ENCODE measurements at places on chromosomes 4 and X. TPM values are rescaled to one million over a fixed set of nuclear protein-coding genes. Genes with fewer than 3 reads are reported as not detected.

SCRG1 gene
- 0.11 TPM for polyA plus RNA-seq

TCEAL7 gene
- 7.7 TPM for polyA plus RNA-seq

HSD17B13 gene
- not detected for polyA plus RNA-seq

ZMAT1 gene
- polyA plus RNA-seq = 8.5 TPM

PTTG2 gene
- polyA plus RNA-seq = not detected

IL3RA gene
- 10.2 TPM for polyA plus RNA-seq

MSN gene
- polyA plus RNA-seq = 124 TPM

ASB12 gene
- 0.62 TPM for polyA plus RNA-seq

SYNPO2 gene
- polyA plus RNA-seq = 7.5 TPM

- no peak overlapping the region for H3K4me3 ChIP-seq
- DNase-seq = no peak
- no peaks in the 10 kb centered on the region for H3K36me3 ChIP-seq
- no peak overlapping the region for H3K27ac ChIP-seq
These were observed 7.5 kb downstream of the YY2 start for GRCh38 chrX:21863241-21863640.

- no peak for DNase-seq
- no peak overlapping the region for H3K4me3 ChIP-seq
- H3K4me1 ChIP-seq = no peaks in the 10 kb centered on the region
- H3K27me3 ChIP-seq = no peaks in the 10 kb centered on the region
- no peaks in the 10 kb centered on the region for H3K36me3 ChIP-seq
These were observed 79.4 kb downstream of the NLGN4X start for GRCh38 chrX:6149060-6149872.

- H3K36me3 ChIP-seq = peaks cover 3% of the 10 kb centered on the region
- H3K27me3 ChIP-seq = no peaks in the 10 kb centered on the region
- H3K4me1 ChIP-seq = no peaks in the 10 kb centered on the region
- no peak for DNase-seq
- no peak overlapping the region for H3K4me3 ChIP-seq
- no peak overlapping the region for H3K27ac ChIP-seq
These were observed 17.7 kb upstream of the MRFAP1 start for GRCh38 chr4:6622744-6623143.

- H3K36me3 ChIP-seq = no peaks in the 10 kb centered on the region
- no peaks in the 10 kb centered on the region for H3K4me1 ChIP-seq
- no peaks in the 10 kb centered on the region for H3K27me3 ChIP-seq
- H3K27ac ChIP-seq = no peak overlapping the region
These were observed 27.2 kb upstream of the EDNRA start for GRCh38 chr4:147453561-147454141.

GRCh38 chr4:173214231-173214630 is 45.6 kb downstream of the GALNT7 start:
- H3K36me3 ChIP-seq = no peaks in the 10 kb centered on the region
- no peak overlapping the region for H3K4me3 ChIP-seq
- H3K4me1 ChIP-seq = no peaks in the 10 kb centered on the region
- H3K27ac ChIP-seq = no peak overlapping the region

DNA sequence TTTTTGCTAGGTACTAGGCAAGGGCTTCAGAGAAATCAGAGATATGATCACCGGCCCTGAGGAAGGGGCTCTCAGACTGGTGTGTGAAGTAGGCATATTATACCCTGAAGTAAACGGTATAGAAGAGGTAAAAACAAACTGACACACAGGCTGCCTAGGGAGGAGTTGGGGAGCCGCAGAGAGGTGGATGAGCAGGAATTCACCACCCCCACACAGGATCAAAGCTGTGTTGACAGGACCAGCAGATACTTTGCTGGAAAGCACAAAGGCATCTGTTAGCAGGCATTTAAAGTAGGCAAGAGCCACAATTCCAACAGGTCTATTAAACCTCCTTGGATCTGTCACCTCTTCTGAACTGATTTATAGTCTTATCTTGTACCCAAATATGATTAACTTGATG is 71.8 kb upstream of the GPR34 start:
- H3K27me3 ChIP-seq = no peaks in the 10 kb centered on the region
- no peaks in the 10 kb centered on the region for H3K4me1 ChIP-seq
- no peaks in the 10 kb centered on the region for H3K36me3 ChIP-seq
- DNase-seq = no peak

DNA sequence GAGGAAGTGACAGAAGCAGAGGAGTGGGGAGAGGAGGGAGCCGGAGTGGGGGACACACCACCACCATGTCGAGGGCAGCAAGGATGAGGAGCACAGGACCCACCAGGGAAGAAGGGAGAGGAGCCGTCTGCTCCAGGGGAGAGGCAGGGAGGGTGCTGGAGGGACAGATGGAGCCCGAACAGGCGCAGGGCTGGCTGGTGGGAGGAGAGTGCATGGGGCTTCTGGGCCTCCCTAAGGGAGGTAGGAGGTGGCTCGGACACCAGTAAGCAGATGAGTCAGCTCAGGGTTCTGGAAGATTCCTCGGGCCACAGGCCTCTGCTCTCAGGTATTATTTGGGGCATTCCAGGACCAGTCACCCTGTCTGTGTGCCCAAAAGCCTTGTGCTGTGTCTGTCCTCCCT is 29.8 kb downstream of the ATP2B3 start:
- no peaks in the 10 kb centered on the region for H3K4me1 ChIP-seq
- no peak overlapping the region for H3K4me3 ChIP-seq
- H3K36me3 ChIP-seq = no peaks in the 10 kb centered on the region
- no peak for DNase-seq
- H3K27me3 ChIP-seq = no peaks in the 10 kb centered on the region
- H3K27ac ChIP-seq = no peak overlapping the region

DNA sequence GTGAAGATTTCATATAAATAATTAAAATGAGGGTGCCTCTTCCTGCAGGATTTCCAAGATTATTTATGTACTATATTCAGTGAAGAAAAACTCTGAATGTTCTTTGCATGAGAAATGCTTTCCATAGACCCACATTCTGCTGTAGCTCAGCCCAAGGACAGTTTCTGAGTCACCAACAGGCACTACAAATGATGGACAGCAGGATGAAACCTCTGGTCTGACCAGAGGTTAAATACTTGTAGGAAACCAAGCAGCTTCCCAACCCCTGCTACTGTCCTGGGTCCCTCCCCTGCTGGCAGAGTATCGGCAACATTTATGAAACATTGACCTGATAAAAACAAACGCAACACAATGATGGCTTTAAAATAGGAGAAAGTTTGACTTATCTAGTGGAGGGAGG is 73.1 kb downstream of the CXXC4 start:
- H3K4me3 ChIP-seq = no peak overlapping the region
- no peaks in the 10 kb centered on the region for H3K27me3 ChIP-seq
- H3K27ac ChIP-seq = no peak overlapping the region
- no peak for DNase-seq

- H3K4me1 ChIP-seq = no peaks in the 10 kb centered on the region
- no peak for DNase-seq
- H3K27me3 ChIP-seq = no peaks in the 10 kb centered on the region
- no peaks in the 10 kb centered on the region for H3K36me3 ChIP-seq
- H3K27ac ChIP-seq = peak overlapping the region; percentile 59
These were observed 102.9 kb upstream of the SLC34A2 start for GRCh38 chr4:25552580-25553271.

DNA sequence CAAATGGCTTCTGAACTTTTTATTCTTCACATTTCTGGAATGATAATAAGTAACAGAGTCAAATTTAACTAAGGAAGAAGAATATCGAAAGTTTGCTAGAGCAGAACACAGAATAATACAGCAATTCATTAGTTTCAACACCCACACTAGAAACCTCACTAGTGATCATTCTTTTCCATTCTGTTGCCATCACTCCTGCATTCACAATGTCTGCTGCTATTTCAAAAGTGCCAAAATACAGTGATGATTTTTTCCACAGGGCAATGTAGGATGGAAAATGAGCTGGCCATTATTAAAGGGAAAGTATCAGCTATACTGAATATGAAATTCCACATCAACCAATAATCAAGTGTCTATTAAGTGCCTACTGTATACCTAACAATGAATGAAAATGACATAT is 186.7 kb downstream of the USP46 start:
- H3K27me3 ChIP-seq = no peaks in the 10 kb centered on the region
- no peaks in the 10 kb centered on the region for H3K36me3 ChIP-seq
- no peak overlapping the region for H3K27ac ChIP-seq
- no peak for DNase-seq

DNA sequence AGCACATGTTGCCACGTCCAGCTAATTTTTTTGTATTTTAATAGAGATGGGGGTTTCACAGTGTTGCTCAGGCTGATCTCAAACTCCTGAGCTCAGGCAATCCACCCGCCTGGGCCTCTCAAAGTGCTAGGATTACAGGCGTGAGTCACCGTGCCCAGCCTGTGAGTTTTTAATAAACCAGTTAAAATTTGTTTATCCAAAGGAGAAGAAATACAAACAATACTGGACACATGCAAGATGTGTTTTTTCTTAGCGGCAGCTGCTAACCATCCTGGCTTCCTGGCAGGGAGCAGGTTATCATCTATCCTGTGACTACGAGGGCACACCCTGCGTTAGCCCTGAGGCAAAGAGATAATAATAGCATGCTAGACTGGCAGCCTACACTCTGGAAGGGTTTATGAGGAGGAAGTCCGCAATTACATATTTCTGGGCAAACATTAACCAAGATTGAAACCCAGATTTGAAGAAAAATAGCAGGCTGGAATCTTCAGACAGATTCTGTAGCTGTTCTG is 191.4 kb downstream of the SPRY1 start:
- DNase-seq = peak; percentile 18
- no peak overlapping the region for H3K27ac ChIP-seq
- H3K4me3 ChIP-seq = no peak overlapping the region
- peaks cover 5% of the 10 kb centered on the region for H3K4me1 ChIP-seq
- no peaks in the 10 kb centered on the region for H3K36me3 ChIP-seq

- peaks cover 13% of the 10 kb centered on the region for H3K36me3 ChIP-seq
- no peak overlapping the region for H3K4me3 ChIP-seq
- DNase-seq = no peak
- no peaks in the 10 kb centered on the region for H3K27me3 ChIP-seq
These were observed 6.2 kb downstream of the SH3TC1 start for GRCh38 chr4:8205241-8205707.

DNA sequence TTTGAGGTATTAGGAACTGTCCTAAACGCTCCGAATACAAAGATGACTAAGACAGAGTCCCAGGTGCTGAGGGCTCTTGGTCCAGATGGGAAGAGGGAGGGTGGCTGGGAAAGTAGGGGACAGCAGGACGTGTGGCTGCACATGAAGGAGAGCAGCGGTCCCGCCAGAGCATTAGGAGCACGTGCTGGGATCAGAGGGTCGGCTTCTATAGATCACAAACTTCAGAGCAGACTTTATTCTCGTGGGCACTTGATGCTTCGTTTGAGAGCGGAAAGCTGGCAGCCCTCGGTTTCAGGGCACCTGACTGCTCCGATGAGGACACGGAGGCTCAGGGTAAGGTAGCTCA is 26.1 kb downstream of the ZBTB49 start:
- no peak for DNase-seq
- no peaks in the 10 kb centered on the region for H3K4me1 ChIP-seq
- H3K36me3 ChIP-seq = peaks cover 17% of the 10 kb centered on the region
- no peak overlapping the region for H3K27ac ChIP-seq

GRCh38 chrX:24023972-24024669 is 2.9 kb downstream of the KLHL15 start:
- peak overlapping the region; percentile 84 for H3K4me3 ChIP-seq
- no peaks in the 10 kb centered on the region for H3K36me3 ChIP-seq
- no peak overlapping the region for H3K27ac ChIP-seq

GRCh38 chr4:95651891-95652290 is 103.1 kb upstream of the UNC5C start:
- H3K27ac ChIP-seq = no peak overlapping the region
- H3K4me1 ChIP-seq = no peaks in the 10 kb centered on the region
- no peak for DNase-seq
- no peaks in the 10 kb centered on the region for H3K36me3 ChIP-seq
- H3K4me3 ChIP-seq = no peak overlapping the region

DNA sequence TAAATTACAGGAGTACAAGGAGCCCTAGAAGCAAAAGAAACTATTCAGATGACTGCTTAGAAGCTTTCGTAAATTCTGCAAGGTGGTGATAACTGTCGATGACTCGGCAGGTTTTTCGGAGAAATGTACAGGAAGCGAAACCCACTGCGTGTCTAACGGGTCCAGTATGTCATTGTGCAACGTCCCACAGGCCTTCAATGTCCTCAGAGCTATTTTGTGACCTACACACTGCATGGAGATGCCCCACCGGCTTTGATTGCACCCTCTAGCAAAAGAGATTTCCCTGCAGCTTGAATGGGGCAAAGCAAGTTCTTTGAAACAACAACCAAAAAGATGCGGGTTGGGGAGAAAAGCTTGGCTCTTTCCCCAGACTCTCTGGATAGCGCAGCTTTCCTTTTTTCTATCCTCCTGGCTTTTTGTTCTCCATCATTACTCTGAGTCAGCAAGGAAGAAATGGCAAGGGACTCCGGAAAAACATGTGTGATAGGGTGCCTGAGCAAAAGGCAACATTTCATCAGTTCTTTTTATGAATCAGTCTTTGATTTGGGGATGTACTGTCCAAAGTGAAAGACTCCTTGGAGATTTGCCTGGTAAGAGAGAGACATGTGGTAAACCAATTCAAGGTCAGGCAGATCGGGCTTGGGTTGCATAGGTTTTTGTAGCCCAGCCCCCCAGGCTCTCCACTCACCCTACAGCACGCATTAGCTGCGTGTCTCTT is 112.0 kb upstream of the TBL1X start:
- DNase-seq = no peak
- H3K4me1 ChIP-seq = no peaks in the 10 kb centered on the region
- H3K4me3 ChIP-seq = no peak overlapping the region
- no peak overlapping the region for H3K27ac ChIP-seq

DNA sequence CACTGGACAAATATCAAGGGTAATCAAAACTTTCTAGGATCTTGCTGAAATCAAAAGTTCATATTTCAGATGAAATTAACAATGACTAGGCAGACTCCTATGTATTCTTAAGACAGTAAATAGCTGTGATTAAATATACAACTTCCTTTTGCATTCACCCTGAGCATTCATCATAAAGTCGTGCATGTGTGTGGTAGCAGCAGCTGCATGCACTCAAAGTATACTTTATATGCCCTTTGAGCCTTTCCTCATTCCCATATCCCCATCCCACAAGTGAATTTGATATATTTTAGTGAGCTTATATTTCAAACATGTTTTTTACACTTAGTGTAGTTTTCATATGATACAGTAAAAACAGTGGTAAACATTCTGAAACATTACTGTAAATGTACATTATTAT is 959.0 kb downstream of the C4orf33 start:
- H3K36me3 ChIP-seq = no peaks in the 10 kb centered on the region
- H3K27ac ChIP-seq = no peak overlapping the region
- no peaks in the 10 kb centered on the region for H3K4me1 ChIP-seq
- no peaks in the 10 kb centered on the region for H3K27me3 ChIP-seq
- peak; percentile 26 for DNase-seq

All from kidney (tissue), 22 donors.